ENCODE measurements at places on chromosomes 1 and 21.

DNA sequence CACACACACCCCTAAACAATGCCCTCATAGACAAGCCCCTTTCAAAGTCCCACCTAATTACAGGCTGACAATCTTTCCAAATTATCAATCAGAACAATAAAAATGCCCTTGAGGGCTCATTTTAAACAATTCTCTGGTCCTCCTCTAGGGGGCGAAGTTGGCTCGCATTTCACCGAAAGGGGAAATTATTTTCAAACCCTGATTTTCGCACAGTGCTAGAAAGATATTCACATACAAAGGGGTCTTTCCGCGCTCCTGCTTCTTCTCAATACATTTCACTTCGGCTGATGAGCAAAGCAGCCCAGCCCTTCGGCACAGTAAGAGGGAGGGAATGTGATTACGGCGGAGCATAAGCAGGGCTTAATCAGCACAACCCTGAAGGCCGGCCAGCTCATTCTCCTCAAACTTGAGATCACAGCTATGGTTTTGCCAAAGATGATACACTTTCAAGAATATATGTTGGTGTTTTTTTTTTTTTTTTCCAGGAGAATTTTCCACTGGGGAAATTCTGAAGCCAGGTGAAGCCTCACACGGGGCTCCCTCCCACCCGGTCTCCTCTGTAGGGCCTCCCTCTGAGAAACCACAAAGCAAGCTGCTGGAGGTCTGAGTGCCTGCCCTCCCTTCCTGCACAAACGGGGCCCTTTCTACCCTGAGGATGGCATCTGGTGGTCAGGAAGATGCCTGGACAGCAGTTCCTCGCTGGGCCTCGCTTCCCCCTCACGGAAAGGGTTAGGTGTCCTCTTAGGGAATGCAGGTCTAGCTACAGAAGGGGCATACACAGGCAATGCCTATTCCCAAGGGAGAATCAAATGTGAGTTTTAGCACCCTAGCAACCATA, 66.9 kb downstream of the GNG12 start:
- DNase-seq: no peak

DNA sequence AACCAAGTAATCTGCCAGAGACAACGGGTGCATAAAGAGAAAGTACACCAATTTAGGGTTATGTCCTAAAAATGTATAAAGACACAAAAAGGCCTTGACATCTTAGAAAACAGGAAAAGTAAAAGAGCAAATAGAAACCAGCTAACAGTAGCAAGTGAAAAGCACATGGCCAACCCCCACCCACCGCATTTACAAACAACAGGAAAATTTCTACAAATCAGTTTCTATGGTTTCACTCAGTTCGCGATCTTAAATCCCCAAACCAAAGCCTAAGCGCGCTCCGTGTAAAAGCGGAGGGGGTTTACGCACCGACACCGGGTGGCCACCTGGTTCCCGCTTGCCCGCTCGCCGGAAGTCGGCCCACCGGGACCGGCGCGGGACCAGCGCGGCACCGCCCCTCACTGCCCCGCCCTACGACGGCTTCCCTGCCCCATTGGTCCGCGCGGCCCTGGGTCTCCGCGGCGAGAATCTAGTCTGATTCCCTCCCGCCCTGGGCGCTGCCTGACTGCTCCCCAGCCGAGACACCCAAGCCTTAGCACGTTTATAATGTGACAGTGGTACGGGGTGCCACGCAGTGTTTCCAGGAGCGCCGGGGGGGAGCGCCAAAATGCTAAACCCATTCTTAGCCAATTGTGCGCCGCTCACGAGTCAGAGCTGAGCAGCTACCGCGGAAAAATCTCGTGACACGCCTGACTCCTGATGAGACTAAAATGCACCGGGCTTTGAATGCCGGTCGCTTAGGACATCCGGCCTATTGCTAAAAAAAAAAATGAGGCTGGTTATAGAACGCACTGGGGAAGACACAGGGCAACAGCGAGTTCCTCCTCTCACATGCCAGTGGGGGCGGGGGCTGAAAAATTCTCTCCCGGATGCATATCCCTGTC, at the start of gene GART:
TSS of gene GART (minus strand) at position 362 of the 884 bp plus-strand sequence. CDS start 2,802 bp downstream, outside the sequence.
- peak; percentile 37 for DNase-seq

DNA sequence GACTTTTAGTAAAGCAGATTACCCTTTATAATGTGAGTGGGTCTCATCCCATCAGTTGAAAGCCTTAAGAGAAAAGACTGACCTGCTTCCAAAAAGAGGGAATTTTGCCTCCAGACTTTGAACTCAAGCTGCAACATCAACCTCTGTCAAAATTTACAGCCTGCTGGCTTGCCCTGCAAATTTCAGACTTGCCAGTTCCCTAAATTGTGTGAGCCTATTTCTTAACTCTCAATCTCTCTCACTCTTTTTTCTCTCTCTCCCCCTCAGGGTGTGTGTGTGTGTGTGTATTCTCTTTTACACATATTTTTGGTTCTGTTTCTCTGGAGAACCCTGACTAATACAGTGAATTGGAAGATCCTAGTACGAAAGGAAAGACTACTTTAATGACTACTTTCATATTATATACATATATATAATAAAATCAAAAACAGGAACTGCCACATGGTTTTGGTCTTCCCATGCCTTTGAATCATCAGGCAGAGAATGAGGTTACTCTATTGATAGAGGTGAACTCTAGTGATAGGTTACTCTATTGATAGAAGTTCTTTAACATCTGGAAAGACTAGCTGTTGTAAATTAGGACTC, 6.4 kb downstream of the OR2C3 start:
- no peak for DNase-seq

GRCh38 chr1:167905182-167905581, 8.8 kb downstream of the ADCY10 start:
- DNase-seq: no peak

GRCh38 chr1:221440658-221441057, 301.2 kb downstream of the DUSP10 start:
- no peak for DNase-seq

GRCh38 chr1:185704181-185704580, 30.0 kb upstream of the HMCN1 start:
- no peak for DNase-seq

DNA sequence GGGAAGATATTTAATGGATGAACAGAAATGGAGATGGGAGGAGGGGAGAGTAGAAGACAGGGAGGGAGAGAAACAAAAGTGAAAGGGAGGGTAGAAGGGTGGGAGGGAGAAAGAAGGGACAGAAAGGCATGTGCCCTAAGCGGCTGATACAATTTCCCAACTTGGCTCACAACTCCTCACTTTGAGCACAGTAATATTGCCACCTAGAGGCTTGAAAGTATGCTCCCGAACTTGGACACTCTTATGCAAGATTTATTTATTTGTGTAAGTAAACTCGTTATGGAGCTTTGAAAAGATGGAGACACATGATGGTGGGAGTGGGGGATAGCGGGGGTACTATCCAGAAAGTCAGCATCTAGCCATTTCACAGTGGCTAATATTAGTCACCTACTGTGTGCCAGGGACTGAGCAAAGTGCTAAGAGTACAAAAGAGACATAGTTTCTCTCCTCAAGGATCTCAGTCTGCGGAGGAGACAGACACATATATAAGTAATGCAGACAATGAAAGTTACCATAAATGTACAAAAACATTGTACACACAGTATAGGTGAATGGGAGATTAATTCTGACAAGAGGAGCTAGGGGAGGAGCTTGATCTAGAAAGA, 189.7 kb downstream of the SEC16B start:
- DNase-seq: peak; percentile 16

GRCh38 chr1:23645338-23645737, 46.3 kb upstream of the RPL11 start:
- no peak for DNase-seq

- DNase-seq: no peak
These were observed 748 bp downstream of the PPP1R15B start for GRCh38 chr1:204410688-204411450.

DNA sequence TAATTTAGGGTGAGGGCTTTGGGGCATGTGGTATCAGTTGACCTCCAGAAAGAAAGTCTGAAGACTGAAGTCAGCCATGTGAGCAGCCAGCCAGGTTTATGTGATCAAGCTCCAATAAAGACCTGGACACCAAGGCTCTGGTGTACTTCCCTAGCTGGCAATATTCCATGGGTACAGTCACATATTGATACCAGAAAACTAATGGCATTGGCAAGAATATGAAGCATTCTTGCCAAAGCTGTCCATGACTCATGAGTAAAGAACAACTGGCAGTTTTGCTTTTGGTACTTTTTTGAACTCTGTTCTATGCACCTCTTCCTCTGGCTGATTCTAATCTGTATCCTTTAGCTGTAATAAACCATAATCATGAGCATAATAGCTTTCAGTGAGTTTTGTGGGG, 415.3 kb upstream of the CAMK1G start:
- no peak for DNase-seq

DNA sequence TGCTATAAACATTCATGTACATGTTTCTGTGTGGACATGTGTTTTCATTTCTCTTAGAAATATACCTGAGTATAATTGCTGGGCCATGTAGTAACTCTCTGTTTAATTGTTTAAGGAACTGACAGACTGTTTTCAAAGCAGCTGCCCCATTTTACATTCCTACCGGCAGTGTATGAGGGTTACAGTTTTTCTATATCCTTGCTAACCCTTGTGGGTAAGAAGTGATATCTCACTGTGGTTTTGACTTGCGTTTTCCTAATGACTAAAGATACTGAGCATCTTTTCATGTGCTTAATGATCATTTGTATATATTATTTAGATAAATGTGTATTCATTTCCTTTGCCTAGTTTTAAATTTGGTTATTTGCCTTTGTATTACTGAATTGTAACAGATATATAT, 81.7 kb downstream of the DNM3 start:
- no peak for DNase-seq

DNA sequence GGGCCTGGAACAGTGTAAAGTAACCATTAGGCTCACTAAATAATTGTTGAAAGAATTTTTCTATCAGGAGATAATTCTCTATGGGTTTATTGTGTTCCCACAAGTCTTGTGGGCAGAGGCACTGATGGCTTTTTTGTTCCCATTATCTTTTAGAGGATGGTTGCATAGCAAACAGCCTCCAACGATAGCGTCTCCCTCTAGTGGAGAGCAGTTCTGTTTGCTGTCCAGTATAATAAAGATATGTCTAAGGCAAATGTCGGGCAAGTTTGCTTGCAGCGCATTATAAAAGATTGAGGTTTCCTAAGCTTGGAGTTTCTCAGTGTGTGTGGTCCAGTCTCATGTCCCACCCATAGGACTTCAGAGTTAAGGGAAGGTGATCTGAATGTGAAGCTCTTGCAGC, 1.3 kb upstream of the SLC6A17 start:
- peak; percentile 43 for DNase-seq

- DNase-seq: no peak
These were observed 156.3 kb downstream of the PCBP3 start for GRCh38 chr21:45799765-45800338.

- DNase-seq: no peak
These were observed 16.9 kb downstream of the MGST3 start for GRCh38 chr1:165647970-165648369.

DNA sequence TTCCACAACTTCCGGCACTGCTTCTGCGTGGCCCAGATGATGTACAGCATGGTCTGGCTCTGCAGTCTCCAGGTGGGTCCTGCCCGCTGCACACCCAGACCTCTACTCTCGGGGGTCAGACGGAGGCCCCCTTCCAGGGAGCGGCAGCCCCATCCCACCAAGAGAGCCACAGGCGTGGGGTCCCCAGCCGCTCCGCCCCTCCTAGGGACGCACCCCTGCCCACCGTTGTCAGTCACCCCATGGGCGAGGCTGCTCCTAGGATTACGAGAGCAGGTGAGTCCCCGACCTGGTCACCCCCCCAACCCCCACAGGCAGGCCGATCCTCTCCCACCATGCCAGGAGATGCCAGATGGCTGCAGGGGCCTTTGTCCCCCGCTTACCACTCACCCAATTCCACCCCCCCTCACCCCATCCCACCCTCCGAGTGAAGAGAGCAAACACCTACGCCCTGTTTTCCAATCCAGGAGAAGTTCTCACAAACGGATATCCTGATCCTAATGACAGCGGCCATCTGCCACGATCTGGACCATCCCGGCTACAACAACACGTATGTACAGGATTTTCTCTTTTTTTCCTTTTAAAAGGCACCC, 107.0 kb downstream of the PDE9A start:
- DNase-seq: no peak

DNA sequence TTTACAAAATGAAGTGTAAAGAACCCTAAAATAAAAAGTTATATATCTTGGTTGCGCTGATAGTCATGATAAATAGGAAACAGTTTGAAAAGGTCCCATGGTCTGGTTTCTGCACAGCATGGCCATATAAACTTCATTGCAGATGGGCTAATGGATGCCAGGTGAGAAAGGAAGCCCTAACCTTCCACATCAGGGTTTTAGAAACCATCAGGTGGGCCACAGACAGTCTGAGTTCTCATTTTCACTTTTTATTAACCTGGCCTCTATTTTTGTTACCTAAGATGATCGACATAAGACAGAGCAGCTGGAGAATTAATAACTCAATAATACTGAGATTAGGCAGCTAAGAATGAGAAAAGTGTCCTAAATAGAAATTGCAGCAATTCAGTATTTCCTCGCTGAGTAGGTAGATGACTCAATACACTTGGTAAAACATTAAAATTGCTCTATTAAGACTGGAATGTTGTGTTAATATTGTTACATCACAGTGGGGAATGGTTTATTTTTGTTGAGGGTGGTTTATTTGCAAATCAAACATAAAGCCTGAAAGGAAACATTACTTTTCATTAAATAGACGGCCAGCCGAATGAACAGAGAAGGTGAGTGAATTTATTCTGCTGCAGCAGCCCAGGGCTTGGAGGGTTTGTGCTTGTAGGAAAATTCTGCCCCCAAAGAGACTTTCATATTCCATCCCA, 21.1 kb downstream of the C1orf21 start:
- DNase-seq: no peak

DNA sequence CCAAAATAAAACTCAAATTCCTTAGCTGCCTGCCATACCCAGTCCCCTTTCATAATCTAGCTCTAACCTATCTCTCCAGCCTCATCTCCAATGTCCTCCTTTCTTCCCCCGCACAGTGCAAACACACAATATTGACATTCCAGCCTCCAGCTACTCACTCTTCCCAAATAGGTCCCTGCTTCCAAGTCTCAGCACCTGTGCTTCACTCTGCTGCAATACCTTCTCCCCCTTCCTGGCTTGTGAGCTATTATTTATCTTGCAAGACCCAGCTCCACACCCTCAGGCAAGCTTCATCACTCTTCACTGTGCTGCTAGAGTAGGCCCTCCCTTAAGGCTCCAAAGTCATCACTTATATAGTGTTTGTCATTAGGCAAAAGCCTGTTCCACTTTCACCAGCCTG, 9.7 kb downstream of the PLPP3 start:
- DNase-seq: peak; percentile 48
